ENCODE measurements at places on chromosomes 16 and 17. TPM values are rescaled to one million over a fixed set of nuclear protein-coding genes. Genes with fewer than 3 reads are reported as not detected.

- DNase-seq: no peak
Observed at GRCh38 chr16:75097941-75098901, 18.4 kb downstream of the LDHD start.

DNA sequence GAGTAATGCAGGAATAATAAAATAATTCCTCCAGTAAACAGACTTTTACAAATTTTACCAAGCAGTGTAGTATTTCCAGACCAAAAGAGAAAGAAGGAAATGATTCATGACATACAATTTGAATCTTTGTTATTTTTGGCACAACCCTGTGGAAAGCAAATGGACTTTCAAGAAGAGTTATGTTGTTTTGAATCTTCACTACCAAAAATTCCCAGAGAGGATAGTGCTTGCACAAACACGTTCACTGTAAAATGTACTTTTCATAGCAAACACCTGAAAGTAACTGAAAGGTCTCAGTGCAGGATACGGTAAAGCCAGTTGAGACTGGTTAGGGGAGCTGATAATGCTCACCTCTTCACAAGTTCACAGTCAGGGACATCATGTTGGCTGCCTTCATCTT lies 107.1 kb downstream of the USP22 start:
- DNase-seq: peak; percentile 92

- no peak for DNase-seq
Observed at GRCh38 chr17:40553694-40554534, 11.4 kb downstream of the CCR7 start.

- no peak for DNase-seq
Observed at GRCh38 chr17:49715216-49715615, 7.5 kb upstream of the SLC35B1 start.

DNA sequence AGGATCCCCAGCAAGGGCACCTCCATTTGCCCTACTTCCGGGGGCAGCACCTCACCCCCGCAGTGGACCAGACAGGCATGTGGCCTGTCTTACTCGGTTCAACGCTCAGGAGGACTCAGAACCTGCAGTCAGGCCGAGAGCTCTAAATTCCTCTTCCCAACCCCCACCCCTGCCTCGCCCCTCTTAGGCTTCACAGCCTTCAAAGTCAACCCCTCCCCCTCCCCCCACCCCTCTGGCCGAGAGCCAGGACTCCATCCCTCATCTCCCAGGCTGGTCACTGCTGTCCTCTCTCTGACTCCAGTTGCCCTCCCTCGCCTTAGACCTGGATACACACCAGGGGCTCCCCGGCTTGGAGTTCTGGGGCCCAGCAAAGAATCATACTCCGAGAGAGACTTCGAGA lies 8.1 kb upstream of the HS3ST6 start:
- DNase-seq: no peak

DNA sequence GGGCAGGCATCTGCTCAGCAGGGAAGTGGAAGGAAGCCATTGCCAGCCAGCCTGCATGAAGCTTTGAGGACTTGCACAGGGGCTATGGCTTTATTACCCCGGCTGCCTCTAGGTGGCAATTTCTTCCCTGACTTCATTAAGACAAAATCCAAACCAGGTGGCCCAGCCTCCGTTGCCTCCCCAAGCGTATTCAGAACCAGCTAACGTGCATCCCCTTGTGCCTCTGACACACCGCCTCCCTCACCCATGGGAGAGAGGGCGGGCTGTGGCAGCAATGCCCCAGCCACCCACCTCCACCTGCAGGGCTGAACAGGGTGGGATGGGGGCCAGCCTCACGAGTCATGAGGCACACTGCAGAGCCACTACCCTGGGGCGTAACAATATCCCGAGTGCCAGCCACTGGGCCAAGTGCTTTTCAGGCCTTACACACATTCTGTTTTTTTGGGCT lies 6.8 kb downstream of the KIFC3 start:
- peak; percentile 54 for DNase-seq

DNA sequence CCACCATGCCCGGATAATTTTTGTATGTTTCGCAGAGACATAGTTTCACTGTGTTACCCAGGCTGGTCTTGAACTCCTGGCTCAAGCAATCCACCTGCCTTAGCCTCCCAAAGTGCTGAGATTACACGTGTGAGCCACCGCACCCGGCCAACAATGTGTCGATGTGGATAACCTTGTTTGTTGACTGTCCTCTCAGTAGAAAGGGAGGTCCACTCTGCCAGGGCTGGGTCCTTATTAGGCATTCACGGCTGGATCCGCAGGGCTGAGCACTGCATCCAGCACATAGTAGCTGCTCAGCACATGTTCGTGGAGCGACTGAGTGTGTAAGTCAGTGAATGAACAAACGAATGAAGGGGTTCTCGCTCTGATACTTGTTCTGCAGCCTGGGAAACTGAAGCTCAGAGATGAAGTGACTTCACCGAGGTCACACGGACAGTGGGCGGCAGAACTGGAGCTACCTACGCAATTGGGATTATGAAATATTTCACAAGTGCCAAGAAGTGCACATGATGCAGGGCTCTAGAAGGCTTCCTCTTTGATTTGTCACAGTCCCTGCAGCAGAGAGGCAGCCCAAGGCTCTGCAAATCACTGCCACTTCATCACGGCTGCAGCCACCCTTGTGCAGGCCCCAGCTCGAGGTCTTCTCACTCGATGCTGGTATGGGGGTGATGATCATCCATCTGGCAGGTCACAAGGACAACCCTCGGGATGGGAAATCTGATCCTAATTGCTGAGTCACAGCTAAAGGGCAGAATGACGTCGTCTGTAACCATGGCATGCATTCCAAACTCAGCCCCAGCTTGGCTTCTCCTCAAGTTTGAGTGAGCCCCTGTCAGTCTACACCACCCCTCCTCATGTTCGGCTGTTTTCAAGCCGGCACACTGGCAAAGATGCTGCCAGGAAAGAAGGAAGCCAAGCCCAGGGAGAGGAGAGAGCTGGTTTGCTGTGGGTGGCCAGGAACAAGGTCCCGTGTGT lies 28.0 kb upstream of the SNN start:
- DNase-seq: peak; percentile 32

GRCh38 chr17:384622-385177 lies 32.1 kb upstream of the RPH3AL start:
- no peak for DNase-seq

WSCD1 gene
- total RNA-seq: 8.9 TPM

RABEP2 gene
- total RNA-seq: 39.3 TPM
